ENCODE measurements at places on chromosomes 6 and 20.

GRCh38 chr6:108134213-108134970 lies 31.4 kb upstream of the NR2E1 start:
- no peak for DNase-seq

DNA sequence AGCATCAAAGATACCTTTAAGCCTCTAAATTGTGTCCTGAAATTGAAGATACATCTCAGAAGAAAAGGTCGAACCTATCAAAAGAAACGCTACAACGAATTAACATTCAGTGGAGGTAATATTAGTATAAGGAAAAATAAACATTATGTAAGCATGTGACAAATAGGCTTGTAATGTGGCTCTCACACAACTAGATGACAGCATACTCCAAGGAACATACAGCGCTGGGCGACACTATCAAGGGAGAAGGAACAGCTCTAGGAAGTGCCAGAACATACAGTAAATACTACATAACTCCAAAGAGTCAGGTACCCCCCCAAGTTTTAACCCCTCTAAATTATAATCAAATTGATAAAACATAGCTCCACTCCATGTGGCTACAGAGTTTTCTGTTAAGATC lies 103.5 kb downstream of the LAMP5 start:
- DNase-seq: no peak

DNA sequence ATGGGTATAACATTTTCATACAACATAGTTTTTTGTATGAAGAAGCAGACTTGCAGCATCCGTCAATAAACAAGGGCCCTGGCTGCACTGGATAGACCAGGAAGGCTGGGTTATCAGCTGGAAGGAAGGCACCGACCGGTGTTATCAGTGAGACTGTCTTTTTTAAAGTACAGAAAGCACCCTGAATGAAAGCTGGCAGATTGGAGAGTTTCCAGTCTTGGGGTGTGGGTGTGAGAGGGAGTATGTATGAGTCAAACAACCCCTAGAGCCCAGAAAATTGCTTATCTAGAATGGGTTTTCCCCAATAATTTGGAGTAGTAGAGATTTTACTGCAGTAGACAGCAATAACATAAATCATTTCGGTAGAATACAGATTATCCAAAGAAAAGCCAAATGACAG lies 42.4 kb downstream of the TXLNB start:
- DNase-seq: no peak

DNA sequence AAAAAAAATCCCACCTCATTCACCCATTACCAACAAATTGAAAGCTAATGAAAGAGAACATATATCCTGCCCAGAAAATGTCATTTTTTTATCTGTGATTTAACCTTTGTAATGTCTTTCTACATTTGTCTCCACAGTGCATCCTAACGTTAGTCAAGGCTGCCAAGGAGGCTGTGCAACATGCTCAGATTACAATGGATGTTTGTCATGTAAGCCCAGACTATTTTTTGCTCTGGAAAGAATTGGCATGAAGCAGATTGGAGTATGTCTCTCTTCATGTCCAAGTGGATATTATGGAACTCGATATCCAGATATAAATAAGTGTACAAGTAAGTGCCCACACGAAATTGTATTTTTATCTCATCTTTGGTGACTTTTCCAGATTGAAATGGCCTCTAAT lies 30.0 kb downstream of the RSPO3 start:
- no peak for DNase-seq

- DNase-seq: no peak
Observed at GRCh38 chr6:33960345-33961313, 156.8 kb upstream of the MLN start.

DNA sequence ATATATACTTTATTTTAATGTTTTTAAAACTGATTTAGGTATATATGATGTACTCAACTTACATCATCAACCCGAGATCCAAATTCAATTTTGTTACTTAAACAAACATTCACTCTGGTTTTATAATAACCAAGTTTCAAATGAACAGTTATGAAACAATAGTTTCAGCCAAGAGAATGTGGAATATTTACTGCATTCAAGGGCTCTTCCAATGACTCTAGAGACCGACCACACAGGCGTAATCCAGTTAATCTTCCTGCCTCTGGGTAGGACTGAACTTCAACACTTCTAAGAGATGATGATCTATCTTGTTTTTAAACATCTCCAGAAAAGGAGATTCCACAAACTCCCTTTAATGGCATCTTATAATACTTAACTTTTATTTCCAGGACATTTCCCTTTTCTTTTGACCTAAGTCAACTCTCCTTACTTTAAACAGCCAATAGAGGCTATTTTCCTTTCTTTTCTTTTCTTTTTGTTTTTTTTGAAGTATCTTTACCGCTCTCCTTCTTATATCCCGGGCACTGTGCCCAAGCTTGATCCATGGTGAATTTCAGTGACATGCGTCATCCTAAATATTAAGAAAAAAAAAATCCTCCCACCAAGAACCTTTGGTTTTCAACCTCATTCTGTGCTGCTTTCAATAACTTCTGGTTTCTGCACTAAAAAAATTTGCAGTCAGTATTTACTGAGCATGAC lies 110.1 kb downstream of the KIF13A start:
- DNase-seq: no peak

DNA sequence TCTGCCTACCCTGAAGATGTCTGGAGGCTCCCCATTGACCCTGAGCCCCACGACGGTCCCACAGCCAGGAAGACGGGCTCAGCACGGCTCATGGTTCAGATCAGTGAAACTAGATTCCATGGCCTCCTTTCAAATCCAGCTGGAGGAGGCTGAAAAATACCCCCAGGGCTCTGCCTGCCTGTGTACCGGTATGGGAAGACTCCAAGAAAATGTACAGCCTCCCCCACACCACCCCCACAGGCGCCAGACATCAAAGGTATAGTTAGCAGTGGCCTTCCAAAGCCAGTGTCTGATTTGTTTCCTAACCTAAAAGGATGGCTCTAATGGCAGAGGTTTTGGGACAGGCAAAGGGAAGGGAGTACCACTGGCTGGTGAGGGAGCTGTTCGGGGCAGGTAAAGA lies 86.2 kb upstream of the SNAP25 start:
- DNase-seq: no peak

DNA sequence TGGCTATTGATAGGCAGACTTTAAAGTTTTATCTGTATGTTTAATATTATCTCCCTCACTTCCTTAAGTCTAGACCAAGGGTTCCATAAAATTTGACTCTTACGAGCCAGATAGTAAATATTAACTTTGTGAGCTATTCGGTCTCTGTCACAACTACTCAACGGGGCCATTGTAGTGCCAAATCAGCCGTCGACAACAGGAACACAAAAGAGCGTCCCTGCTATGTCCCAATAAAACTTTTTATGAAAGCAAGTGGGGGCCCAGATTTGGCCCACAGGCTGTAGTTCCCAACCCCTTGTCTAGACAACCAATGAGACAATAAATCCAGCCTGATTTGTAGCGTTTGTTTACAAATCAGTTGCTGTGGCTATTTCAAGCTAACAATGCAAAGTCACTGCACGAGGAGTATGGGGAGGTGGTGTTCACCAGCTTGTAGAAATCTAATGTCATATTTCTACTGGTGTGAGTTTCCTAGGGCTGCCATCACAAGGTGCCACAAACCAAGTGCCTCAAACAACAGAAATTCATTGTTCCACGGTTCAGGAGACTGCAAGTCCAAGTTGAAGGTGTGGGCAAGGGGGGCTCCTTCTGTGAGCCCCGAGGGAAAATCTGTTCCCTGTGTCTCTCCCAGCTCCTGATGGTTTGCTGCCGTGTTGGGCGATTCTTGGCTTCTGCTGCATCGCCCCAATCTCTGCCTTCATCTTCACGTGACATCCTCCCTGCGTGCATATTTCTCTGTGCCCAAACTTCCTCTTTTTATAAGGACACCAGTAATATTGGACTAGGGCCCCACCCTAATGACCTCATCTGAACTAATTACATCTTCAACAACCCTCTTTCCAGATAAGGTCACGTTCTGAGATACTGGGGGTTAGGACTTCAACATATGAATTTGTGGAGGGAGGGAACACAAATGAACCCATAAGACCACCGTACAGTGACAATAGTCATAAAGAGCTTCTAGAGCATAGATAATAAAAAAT lies 356.0 kb upstream of the JARID2 start:
- DNase-seq: no peak

DNA sequence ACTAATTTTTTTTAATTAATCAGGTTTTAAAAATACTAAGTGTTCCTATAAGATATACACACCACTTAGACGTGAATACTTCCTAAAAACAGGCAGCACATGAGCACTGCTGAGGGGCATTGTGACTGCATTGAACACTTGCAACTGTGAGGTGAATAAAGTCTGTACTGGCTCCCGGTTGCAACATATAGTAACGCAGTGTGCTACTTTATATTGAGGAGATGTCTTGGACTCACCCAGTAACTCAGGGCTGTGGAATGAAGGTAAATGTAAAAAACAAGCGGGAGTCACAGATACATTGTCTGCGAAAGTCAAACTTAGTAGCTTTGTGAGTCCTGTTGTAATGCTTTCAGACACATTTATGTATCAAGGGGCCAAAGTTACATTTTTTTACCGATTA lies 17.0 kb upstream of the HLA-A start:
- no peak for DNase-seq

DNA sequence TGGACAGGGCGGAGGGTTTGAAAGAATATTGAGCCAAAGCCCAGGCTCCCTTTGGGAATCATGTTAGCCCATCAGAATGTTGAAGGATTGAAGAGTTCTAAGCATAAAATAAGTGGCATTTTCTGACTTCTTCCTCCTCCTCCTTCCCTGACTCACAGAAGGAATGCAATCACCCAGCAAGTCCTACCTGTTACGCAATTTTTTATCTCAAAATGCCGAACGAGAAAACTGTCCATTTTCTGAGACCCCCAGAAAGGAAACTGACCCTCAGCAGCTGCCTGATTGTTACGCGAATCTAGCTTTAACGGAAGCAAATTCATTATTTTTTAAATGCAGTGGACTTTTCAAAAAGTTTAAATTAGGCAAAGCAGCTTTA lies 4.7 kb upstream of the DNAJC5 start:
- no peak for DNase-seq

DNA sequence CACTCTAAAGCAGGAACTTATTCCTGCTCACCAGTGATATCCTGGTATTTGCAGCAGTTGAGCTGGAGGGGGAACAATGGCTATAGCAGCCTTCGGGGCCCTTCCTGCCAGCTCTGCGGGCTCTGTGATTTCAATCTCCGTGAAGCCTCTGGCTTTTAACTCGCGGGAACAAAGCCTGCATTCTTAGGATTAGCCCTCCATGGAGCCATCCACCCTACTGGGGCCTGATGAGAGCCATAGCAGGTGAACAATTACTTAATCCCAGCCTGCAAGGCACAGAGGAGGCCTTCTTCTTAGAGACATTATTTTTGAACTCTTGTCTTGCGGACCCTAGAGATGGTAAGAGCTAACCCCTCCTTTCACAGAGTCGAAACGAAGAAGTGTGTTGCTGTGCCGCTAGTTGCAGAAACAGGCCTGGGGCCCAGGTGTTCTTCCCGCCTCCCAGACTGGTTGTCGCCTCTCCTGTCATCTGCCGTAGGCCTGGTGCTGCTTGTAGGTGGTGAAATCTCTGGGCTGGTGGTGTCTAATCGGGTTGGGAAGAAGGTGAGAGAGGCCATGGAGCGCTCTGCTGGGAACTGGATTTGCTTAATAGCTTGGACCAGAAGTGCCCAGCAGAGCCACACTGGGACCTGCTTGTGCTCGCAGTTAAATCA lies 9.7 kb downstream of the GHRH start:
- DNase-seq: no peak

- no peak for DNase-seq
Observed at GRCh38 chr6:108492131-108492766, 68.5 kb upstream of the FOXO3 start.

- no peak for DNase-seq
Observed at GRCh38 chr6:37699138-37699766, 1.6 kb upstream of the MDGA1 start.

- no peak for DNase-seq
Observed at GRCh38 chr6:157236040-157236725, 87.1 kb downstream of the TMEM242 start.

DNA sequence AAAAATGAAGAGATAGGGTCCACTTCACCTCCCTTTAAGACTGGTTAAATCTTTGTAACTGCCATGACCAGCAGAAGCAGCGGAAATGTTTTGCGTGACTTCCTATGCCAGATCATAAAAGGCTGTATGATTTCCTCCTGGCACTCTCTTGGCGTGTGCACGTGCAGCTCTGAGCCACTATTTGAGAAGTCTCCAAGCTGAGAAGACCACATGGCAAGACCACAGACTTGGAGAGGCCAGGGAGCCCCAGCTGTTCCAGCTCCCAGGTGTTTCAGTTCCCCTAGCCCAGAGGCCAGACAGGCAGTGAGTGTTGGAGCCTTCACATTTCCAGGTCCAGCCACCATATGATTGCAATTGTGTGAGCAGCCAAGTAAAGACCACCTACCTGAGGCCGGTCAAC lies 259.3 kb upstream of the RIN2 start:
- no peak for DNase-seq

- DNase-seq: no peak
Observed at GRCh38 chr6:71481011-71481410, 192.4 kb downstream of the OGFRL1 start.

- DNase-seq: no peak
Observed at GRCh38 chr6:105795913-105796517, 290.1 kb upstream of the PRDM1 start.

DNA sequence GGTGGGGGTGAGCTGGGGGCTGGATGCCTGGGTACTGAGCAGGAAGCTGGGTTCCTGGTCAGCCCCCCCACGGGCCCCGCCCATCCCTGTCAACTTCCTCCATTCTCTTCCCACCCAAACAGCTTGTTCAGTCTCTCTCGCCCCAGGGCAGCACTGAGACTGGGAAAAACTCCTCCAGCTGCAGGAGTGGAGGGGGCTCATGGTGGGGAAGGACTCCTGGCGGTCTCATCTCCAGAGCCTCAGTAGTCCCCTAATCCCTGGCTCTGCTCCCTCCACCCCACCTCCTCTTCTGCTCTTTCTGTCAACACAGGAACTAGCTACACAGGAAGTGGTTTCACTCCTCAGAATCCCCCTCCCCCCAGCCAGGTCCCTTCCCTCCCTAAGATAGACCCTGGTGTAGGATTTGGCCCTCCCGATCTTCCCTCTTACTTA lies at the start of gene GPSM3:
Gene GPSM3, minus strand, starts transcription at position 36 of the 432 bp plus-strand sequence. CDS start 130 bp downstream, outside the sequence.
- DNase-seq: no peak

DNA sequence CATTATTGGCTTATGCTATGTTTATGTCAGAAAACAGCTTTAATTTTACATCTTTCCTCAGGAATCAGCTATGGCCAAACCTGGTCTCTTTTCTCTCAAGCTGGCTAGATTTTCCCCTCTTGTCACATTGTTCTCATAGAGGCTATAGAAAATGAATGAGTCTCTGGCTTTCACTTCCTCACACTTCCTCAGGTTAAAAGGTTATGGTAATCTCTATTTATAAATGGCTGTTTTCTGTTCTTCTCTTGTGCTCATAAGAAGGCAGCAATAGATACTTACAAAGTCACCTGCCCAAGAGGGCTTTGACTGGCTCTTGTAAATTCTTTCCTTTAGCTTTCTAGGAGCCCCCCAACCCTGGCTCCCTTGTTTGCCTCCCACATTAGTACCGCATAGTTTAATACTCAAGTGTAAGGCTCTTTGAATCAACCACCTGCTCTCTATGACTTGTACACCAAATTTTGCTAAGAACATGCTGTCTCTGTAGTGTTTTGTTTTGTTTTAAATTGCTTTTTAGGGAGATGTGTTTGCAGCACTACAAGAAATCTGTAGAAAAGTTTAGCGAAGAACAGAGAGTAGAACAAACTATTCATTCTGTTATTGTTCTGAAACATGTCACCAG lies 897.4 kb upstream of the CITED2 start:
- no peak for DNase-seq
